Smooth muscle cell of trachea (primary cell): ENCODE measurements at places on chromosomes 7 and 10. TPM values are rescaled to one million over a fixed set of nuclear protein-coding genes. Genes with fewer than 3 reads are reported as not detected.

The C7orf33 gene
- total RNA-seq = not detected in 2 replicates

The CTAGE8 gene
- total RNA-seq = not detected in 2 replicates

The TMEM26 gene
- 1.7 and 2.8 TPM in 2 replicates for total RNA-seq

The HOXA13 gene
- under 0.01 TPM in 2 replicates for total RNA-seq

The NDUFB8 gene
- 120 and 157 TPM in 2 replicates for total RNA-seq

The OR2A12 gene
- total RNA-seq = not detected in 2 replicates

The AASS gene
- 30.3 and 36.5 TPM in 2 replicates for total RNA-seq

The DENND2A gene
- 34.9 and 69.6 TPM in 2 replicates for total RNA-seq

The LHPP gene
- 14.9 and 17.6 TPM in 2 replicates for total RNA-seq

The NFKB2 gene
- 11.5 and 27.5 TPM in 2 replicates for total RNA-seq

The EMX2 gene
- total RNA-seq = not detected in 2 replicates

The FAM241B gene
- total RNA-seq = 0.29 TPM in 1 of 2 replicates, not detected in the other

The WEE2 gene
- 0.33 TPM in 1 of 2 replicates, not detected in the other for total RNA-seq
